AML-193 (cell line): ENCODE measurements at places on chromosomes 11 and 22.
A peak's percentile ranks its signal among the peaks of the same experiment; 100 is the strongest.

DNA sequence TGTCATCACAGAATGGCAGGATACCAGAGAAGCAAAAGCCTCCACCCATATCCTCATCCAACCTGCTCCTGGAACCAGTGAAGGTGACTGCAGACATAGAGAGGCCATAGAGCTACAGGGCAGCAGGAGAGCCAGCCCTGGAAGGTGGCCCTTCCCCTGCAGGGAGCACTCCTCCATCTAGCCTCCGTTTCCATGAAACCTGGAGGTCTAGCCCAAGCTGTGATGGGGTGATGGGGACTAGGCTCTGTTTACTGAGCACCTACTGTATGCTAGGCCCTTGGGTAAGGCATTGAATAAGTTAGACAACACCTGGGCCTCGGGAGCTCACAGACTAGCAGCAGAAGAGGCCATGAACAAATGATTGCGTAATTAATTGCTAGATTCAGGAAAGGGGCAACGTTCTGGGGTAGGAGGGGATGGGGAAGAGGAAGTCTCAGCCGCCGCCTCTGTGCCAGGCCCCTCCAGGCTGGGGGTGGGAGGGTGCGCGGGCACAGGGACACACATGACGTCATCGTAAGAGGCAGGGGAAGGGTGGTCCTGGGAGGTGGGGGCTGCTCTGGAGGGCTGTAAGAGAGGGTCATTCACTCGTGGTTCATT is 784 bp upstream of the SYNGR1 start:
- DNase-seq: peak; percentile 38

DNA sequence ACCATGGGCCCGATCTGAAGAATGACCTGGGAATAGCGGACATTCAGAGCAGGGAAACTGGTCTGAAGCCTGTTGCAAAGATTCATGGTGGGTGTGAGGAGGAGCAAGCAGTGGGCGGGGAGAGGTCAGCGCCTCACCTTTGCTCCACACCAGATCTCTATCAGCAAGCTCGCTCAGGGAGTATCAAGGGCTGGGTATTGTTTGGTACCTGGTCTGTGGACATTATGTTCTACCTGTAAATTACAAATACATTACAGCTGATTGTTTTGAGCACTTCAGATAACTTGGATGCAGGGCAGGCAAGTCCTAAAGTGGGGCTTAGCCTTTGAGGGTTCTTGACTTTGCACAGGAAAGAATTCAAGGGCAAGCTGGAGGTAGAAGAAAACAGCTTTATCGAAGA is 10.8 kb upstream of the SEC14L4 start:
- no peak for DNase-seq

GRCh38 chr11:3046190-3046589 is 11.0 kb downstream of the CARS1 start:
- DNase-seq: no peak

DNA sequence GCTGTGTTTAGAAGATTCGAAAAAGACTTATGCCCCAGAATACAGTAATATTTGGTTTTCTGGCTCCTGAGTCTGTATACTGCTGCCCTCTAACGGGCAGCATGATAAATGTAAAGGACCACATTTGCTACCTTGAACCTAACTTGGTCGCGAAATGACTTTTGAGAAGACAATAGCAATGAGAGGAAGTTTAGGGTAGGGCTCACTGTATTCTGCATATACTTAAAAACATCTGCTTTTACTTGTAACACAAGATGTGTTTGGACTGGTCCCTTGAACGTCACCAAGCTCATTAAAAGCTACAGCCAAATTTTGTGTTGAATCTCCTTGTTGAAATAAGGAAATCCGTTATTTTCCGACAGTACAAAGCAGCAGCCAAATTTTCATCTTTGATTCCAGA is 309.1 kb downstream of the SWAP70 start:
- peak; percentile 71 for DNase-seq

- DNase-seq: no peak
Measured at GRCh38 chr11:133206313-133207005, 325.8 kb downstream of the OPCML start.

DNA sequence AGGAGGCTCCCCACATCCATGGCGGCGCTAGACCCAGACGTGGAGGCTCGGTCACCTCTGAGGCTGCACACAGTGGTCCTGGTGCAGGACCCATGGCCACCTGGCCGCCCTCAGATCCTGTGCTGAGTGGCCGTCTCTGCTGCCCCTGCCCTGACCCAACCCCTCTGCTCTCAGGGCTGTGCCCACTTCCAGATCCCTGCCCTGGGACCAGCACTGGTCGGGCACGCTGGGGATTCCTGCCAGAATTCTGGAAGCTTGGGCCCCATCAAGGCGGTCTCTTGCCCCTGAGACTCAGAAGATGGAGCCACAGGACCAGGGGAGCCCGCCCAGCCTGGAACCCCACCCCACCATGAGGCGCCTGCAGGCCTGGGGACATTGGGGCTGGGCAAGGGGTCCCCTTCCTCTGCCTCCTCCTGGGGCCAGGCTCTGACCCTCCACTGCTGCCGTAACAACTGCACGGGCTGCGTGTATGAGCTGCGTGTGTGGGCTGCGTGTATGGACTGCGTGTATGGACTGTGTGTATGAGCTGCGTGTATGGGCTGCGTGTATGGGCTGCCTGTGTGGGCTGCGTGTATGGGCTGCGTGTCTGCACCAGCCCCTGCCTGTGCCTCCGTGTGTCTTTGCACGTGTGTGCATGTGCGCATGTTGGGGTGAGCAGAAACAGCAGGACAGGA is 48.7 kb downstream of the IGLL1 start:
- DNase-seq: no peak

DNA sequence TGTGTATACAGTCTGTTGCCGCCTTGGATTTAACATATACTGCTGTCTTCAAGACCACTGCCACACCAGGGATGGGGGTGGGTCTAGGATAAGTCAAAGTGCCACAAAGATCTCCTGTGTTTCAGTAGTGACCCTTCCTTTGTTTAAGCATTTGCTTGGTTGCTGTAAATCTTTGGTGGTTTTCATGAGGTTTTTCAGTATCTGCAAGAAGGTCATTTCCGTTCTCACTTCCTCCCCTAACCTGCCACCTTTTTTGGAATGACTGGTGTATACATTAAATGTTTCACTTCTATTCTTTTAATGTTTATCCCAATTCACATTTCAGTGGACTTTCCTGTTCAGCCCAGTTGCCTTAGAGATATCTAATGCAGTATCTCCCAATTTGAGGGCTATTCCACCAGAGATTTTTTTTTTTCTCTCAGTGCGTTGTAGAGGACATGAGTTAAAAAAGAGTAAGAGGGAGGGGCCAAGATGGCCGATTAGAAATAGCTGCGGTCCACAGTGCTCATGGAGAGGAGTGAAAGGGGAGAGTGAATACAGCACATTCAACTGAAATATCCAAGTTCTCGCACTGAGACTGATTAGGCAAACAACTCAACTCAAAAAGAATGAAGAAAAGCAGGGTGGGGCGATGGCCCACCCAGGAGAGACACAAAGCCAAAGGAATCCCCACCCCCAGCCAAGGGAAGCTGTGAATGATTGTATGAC is 43.2 kb downstream of the USP47 start:
- DNase-seq: no peak

DNA sequence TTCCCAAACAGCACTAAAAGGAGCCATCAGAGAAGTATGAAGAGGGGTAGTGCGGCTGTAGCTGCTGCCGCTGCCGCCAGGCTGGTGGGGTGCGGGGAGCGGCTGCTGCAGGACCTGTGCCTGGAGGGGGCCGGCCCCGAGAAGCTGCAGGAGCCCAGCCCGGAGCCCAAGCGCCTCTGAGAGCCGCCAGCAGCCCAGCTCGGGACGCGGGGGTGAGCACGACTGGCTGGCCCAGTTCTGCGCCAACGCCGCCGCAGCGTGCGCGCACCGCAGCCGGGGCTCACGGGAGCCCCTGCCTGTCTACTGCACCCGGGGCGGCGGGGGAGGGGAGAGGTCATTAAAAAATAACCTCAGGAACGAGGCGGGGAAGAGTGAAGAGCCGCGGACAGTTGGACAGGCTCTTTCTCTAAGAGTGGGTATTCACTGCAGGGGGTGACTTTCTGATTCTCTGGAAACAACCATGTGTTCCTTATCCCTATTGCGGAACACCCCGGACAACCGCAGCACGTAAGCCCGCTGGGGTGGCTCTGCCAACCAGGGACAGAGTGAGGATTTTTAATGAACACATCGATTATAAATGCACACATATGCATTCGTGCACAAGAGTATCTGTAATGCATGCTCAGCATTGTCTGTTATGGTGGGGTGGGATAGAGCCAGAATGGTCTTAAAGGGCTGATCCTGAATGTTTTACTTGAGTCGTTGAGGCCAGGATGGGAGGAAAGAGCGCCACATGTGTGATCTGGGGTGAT is 453 bp downstream of the GAS2 start:
- no peak for DNase-seq

DNA sequence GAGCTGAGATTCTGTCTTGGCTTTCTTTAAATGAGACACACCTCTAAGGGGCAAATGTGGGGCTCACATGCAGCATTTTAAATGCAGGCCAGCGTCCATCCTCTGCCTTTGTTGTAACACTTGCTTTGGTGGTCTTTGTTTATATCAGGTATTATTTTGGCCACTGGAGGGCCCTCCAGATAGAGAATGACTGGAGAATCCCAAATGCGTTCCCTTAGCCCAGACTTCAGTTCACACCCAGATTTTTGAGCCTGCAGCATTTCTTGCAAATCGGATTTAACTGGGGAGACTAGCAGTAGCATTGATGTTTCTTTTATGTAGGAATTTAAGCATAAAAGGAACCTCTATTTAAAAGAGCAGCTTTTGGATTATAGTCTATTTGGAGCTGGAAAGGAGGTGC is 200.2 kb upstream of the SORL1-AS1 start:
- no peak for DNase-seq

DNA sequence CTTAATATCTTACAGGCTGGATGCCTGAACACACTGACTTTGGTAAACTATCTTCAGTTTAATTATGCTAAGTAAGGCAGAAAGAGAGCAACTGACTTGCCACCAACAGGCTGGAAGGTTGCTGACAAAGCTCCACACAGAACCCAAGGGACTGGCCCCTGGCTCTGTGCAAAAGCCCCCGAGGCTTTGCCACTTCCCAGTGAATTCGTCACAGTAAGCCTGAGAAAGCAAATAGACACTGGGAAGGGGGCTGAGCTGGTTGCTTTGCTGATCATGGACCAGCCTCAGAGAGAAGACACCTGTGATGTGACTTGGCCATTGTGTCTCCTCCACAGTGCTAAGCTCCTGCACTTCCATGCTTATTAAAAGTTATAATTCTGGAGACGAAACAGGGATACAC is 91.7 kb downstream of the BLID start:
- no peak for DNase-seq

GRCh38 chr11:65223011-65223410 is 38.8 kb upstream of the POLA2 start:
- peak; percentile 30 for DNase-seq

GRCh38 chr11:115085461-115086210 is 407.3 kb downstream of the NXPE2 start:
- DNase-seq: no peak

- DNase-seq: no peak
Measured at GRCh38 chr22:23893121-23893944, 850 bp upstream of the MIF start.

GRCh38 chr11:11387207-11387606 is 34.2 kb upstream of the CSNK2A3 start:
- no peak for DNase-seq

DNA sequence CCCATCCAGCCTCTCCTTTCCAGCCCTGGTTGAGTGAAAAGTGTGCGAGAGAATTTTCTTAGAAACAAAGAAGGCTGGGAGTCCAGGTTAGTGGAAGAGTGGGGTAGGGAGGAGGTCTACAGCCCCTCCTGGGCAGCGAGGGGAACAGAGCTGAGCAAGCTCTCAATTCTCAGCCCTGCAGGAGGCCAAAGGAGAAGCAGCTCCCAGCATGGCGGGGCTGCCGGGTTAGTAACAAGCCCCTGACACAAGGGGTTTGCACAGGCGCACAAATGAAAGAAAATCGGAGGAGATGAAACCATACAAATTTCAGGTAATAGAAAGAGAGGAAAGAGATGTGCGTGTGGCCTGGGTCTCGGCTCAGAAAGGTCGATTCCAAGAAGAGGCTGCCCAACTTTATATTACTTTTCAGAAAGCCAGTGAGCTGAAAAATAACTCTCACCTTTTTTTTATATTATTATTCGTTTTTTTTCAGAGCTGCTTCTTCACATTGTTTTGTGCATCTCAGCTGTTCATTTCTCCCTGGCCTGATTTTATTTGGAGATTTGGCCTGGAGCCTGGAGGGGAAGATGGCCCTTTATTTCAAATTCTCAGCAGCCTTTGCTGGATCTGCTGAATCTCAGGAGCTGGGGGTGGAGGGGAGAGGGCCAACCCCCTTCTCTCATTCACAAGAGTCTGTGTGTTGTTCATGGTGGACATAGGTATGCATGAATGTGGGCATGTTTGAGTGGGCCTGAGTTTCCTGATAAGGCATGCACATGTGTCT is 583.2 kb downstream of the BUD13 start:
- no peak for DNase-seq

DNA sequence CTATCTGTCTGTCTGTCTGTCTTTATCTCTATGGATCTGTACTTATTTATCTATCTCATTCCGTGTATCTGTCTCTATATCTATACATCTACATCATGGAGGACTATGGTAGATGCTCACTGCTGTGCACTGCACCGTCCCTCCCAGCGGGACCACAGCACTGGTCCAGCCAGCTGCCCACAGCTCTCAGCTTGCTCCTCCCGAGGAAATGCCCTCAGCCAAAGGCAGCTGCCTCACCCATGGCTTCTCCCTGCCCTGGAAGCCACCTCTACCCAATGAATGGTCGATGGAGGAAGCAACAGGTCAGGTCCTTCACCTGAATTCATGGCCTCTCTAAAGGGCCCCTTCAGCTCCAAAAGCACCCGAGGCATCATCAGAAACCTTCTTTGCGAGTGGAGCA is 14.7 kb upstream of the CD81 start:
- no peak for DNase-seq

GRCh38 chr11:65593518-65594414 is 1.8 kb downstream of the KCNK7 start:
- DNase-seq: peak; percentile 11

DNA sequence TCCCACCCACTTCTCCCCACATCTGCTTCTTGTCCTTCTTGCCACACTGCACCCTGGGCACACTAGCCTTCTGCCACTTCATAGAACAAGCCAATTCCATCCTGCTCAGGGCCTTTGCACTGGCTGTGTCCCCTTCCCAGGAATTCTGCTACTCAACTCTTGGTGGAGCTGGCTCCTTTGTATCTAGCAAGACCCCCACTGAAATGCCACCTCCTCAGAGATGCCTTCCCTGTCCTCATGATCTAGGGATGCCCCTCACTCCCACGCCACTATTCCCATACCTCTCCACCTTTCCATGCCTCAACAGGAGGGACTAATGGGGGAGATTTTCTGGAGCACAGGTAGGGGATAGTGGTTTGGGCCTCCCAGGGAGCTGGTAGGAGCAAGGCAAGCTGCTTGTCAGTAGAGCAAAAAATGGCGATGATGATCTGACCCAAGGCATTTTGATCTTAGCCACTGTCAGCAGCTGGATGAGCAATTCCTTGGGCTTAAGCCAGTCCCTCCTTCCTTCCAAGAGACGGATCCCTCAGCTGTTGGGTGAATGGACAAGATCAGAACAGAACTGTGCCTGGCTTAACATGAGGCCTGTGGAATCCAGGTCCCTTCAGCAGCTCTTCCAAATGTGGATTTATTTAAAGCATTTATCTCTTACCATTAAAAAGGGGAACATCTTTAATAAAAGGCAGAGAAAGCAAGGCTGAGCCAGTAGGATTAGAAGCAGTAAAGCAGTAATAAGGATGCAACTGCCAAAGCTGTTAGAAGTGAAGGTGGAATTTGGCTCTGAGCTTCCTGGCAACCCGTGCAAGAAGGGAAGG is 4.0 kb upstream of the PRDM11 start:
- DNase-seq: no peak
